ENCODE measurements at places on chromosomes 12 and 14.
A peak's percentile ranks its signal among the peaks of the same experiment; 100 is the strongest.

DNA sequence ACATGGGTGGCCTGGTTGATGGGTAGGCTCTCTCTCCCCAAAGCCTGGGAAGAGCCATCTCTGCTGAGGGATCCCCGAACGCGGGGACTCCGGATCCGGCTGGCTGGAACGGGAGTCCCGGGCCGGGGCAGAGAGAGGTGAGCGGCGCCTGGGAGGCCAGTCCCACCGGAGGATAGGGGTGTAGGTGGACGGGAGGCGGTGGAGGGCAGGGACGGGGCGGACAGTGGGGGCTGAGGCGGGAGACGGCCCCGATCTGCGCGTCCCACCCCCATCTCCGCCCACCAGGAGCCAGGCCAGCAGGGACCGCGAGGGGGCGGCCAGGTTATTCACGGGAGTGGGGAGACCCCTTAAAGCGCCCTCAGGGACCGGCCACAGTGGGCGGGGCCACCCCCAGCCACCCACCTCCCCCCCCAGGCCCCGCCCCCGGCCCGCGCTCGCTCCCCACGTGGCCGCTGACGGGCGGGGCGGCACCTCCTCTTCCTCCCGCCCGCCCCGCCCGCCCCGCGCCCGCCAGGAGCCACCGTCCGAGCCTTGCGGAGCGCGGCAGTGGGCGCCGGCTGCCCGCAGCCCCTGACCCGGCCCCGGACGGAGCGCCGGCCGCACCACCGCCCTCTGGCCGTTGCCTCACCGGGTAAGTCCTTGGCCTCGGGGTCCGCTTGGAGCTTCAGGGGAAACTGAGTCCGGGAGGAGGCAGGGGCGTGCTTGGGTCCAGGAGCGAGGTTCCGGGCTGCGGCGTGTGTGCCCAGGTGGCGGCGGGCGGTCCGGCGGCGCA lies at the start of gene INF2:
Gene INF2, plus strand, starts transcription at position 510 of the 772 bp plus-strand sequence. CDS start 11,748 bp downstream, outside the sequence.
- DNase-seq, result peak; percentile 38

DNA sequence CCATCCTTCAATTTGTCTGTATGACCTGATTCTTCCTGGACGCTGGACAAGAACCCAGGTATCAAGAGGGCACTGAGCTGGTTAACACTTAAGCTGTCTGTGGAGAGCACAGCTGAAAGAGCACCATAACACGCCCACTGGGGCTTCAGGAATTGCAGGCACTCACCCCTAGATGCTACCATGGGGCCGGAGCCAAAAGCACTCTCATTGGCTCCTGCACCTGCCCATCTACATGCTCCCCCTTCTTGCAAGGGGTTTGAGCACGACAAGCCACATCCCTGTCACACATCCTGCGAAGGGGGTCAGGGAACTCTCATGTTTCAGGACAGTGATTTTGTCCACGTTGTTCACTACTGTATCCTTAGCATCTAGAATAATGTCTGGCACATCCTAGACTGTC lies 35.1 kb upstream of the TBC1D15 start:
- no peak for DNase-seq

- no peak for DNase-seq
Measured at GRCh38 chr12:77231501-77231918, 166.1 kb upstream of the E2F7 start.

GRCh38 chr12:56488041-56488955 lies at the start of gene GLS2:
TSS of gene GLS2 (minus strand) at chr12:56488161. CDS start at chr12:56488118, 43 bp downstream.
- DNase-seq, result peak; percentile 56

GRCh38 chr12:124913474-124914391 lies 717 bp downstream of the UBC start:
- DNase-seq, result peak; percentile 94

GRCh38 chr12:129966146-129966995 lies 62.5 kb upstream of the TMEM132D start:
- no peak for DNase-seq

DNA sequence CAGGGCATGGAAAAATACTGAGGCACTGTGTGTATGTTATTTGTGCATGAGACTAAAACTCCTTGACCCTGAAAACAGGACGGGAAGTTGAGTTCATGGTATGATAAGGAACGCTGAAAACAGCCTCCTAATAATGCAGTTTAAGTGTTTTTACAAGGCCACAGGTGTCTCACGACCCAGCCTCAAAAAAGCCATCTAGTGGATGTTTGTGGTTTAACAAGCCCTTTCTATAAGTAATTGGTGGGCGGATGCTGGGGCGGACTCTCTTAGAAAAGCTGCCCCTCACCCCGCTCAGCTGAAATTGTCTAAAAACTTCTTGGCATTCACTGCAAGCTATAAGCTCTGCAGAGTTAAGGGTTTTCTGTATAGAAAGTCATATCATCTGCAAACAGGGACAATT lies 184.5 kb downstream of the NUBPL start:
- DNase-seq, result no peak

GRCh38 chr14:77124345-77125280 lies 17.0 kb downstream of the ZDHHC22 start:
- DNase-seq, result peak; percentile 35

DNA sequence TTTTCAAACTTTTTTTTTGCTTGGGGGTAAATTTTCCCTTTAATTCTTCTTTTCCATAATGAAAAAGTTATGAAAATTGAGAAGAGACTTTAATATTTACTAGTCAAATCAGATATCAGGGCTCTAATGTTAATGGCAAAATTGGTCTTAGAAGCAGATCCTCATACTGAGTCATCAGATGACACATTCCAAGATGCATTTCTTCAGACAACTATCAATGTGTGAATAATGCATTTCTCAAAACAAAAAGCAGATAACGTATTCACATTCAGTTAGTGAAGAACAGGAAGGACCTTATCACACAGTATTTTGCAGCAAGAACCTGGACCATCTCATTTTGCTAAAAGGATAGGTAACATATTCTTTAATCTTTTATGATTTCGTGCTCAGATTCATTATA lies 130.7 kb downstream of the GPHN start:
- DNase-seq, result no peak

Data from activated T-cell treated with anti-CD3 and anti-CD28 coated beads for 4 hours (primary cell).